Stimulated activated CD8-positive, alpha-beta memory T cell treated with anti-CD3 and anti-CD28 coated beads, Interleukin-15, amount 100 ng/mL, for 4 hours (primary cell): ENCODE measurements at places on chromosomes 5 and 9.

DNA sequence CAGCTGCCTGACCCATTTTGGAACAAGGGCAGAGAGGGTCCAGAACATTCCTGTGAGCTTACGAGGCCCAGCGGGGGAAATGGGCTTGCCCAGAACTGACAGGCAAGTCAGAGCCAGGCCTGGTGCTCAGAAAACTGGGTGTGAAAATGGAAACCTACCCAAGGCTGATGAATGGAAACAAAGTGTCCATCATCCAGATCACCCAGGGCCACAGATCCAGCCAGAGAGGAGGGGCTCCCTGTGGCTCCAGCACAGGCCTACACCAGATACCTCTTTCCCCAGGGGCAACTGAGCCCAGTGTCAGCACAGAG lies 3.1 kb downstream of the CLTB start:
- no peak for DNase-seq

DNA sequence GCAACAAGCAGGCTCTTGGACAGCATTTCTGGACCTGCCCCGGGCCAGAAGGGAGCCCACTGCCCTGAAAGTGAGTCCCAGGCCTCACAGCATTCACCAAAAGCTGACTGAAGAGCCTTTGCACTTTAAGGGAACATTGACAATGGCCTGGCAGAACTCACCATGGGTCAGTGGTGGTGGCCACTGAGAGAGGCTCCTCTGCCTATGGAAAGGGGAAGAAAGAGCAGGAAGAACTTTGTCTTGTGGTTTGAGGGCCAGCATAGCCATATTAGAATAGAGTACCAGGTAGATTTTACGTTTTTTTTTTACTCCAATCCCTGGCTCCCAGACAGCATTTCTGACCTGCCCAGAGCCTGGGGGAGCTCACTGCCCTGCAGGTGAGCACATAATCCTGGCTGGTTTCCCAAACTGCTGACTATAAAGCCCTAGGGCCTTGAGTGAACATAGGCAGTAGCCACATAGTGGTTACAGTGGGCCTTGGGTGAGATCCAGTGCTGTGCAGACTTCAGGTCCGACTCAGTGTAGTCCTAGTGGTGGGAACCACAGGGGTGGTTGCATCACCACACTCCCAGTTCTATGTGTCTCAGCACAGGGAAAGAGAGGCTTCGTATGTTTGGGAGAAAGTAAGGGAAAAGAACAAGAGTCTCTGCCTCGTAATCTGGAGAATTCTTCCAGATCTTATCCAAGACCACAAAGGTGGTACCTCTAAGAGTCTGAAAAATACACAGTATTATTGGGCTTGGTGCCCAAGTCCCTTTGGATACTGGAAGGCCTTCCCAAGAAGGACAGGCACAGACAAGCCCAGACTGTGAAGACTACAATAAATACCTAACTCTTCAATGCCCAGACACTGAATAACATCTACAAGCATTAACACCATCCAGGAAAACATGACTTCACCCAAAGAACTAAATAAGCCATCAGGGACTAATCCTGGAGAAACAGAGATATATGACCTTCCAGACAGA lies 89.5 kb downstream of the TSSK1B start:
- DNase-seq, result no peak

DNA sequence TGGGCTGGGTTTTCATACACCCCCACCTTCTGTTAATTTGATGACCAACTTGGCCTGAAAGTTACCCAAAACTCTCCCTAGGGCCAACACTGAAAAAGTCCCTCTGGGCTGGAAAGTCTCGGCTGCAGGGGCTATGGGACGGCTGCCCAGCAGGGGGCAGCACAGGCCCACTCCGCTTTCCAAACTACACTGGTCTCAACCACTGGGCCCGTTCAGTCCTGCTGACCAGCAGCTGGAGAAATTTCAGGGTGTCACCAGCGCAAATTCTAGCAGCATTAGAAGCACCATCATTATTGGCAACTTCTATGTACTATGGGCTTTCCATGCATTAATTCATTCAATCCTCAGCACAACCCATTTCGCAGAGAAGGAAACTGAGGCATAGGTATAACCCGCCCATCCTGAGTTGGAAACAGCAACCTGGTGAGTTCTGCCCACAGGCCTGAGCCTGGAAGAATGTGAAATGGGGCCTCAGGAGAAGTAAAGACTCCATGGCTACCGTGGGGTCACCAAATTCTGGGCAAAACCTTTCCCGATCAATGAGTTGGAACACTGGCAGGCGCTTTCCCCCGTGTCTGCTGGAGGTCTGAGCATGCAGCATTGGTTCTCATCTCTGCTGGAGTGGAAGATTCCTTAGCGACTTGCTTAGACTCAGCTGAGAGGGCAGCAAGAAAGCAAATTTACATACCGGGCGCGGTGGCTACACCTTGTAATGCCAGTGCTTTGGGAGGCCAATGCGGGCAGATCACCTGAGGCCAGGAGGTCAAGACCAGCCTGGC lies 9.7 kb downstream of the ORM2 start:
- DNase-seq, result no peak

DNA sequence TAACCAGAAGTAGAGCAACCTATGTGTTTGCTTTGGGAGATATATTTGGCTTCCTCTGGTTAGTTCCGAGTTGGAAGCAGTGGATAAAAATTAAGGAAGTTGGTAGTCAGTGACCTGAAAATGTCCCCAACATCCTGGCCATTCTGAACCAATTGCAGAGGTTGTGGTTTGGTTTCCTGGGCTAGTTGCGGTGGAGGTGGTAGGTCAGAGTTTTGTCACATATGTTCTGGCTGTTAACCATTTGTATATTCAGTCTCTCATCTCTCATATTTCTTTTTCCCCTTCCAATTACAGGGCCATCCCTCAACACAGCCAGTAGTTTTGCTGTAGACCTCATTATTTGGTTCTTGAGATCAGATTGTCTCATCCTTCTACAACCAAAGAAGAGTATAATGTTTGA lies 1026.9 kb downstream of the PTPRD start:
- no peak for DNase-seq

GRCh38 chr9:117744369-117744768 lies 40.2 kb downstream of the TLR4 start:
- no peak for DNase-seq

DNA sequence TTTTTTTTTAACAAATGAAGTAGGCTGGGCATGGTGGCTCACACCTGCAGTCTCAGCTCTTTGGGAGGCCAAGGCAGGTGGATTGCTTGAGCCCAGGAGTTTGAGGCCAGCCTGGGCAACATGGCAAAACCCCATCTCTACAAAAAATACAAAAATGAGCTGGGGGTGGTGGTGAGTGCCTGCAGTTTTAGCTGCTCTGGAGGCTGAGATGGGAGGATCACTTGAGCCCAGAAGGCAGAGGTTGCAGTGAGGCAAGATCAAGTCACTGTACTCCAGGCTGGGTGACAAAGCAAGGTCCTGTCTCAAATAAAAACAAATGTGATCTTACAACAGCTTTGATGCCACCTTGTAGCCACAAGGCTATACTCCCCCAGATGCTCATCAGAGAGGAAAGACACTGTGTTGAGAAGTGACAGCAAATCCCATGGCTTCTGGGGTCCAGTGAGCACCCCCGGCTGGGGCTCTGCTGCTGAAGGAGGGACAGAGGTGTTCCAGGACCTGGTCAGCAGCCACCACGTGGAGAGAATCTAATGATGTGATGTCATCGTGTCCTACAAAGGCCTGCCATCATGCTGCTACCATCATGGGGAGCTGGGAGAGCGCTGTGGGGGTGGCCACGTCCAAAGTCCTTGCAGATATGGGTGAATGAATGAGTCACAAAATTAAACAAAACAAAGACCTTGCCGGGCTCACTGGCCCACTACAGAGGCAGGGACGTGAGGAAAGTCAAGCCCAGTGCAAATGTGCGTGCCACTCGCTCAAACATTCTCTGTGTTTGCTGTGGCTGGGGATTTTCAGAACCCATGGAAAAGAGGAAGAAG lies 60.7 kb downstream of the PRRT1B start:
- DNase-seq, result no peak

DNA sequence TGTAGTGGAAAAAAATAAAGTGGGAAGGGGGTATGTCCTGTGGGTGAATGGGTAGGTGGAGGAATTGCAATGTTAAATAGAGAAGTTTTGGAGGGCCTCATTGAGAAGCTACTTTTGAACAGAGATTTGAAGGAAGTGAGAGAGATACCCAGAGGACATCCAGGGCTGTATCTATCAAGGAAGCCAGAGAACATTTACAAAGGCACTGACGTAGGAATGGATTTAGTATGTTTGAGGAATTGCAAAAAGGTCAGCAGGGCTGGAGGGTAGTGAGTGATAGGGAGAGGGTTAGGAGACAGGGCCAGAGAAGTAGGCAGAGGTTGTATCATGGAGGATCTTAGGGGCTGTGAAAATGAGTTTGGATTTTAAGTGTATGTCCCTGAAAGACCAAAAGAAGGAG lies 13.9 kb downstream of the PTTG1 start:
- DNase-seq, result no peak

GRCh38 chr5:139052975-139053374 lies 145.2 kb downstream of the SIL1 start:
- DNase-seq, result no peak

DNA sequence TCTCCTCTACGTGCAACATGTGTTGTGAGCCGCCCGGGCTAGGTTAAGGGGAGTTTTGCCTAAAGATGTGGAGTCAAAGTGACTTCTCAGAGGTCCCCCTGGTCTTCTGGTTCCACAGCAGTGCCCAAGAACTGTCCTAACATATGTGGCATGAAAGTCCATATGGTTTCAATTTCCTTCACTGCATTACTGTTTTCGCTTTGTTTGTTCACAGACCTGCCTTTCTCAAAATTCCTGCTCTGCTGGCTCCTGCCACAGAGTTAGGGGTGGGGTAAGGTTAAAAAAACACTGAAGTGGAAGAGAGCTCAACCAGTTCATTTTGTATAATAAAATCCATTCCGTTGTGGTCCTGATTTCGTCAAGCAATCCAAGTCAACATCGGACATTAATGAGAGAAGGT lies 289.4 kb downstream of the DMAC1 start:
- DNase-seq, result no peak

GRCh38 chr9:109052416-109052815 lies 39.1 kb upstream of the CTNNAL1 start:
- DNase-seq, result no peak

DNA sequence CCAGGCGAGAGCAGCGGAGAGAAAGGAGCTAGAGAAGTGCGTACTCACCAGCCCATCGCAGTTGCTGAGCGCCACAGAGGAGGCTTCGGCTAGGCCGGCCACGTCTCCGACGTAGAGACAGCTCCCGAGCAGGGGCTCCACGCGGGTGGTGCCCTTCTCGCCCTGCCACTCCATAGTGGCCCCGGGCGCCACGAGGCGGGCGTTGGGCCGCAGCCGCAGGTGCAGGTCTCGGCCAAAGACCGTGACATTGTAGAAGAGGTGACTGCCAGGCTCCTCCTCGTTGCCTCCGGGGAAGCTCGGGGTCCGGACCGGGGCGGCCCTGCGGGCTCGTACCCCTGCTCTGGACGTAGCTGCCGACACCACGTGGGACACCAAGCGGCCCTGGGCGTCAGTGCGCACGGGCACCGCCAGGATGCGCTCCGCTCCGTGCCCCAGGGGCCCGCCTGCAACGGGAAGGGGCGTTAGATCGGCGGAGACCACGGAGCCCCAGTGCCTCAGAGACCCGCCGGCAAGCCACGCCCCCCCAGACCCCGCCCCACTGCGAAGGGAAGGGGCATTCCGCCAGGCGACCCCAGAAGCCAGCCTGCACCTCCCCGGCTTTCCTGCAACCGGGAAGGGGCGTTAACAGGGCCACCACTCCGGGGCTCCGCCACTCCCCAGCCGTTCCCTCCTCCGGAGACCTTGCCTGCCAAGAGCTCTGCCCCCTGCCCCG lies 1.4 kb downstream of the ADAMTS2 start:
- no peak for DNase-seq

- DNase-seq, result no peak
Observed at GRCh38 chr9:134832471-134832870, 48.1 kb upstream of the FCN2 start.

GRCh38 chr5:163369776-163370385 lies 67.5 kb upstream of the CCNG1 start:
- DNase-seq, result no peak
